ENCODE measurements at places on chromosomes 5 and 9.

- DNase-seq, result no peak
Observed at GRCh38 chr5:126182971-126183695, 240.1 kb upstream of the GRAMD2B start.

DNA sequence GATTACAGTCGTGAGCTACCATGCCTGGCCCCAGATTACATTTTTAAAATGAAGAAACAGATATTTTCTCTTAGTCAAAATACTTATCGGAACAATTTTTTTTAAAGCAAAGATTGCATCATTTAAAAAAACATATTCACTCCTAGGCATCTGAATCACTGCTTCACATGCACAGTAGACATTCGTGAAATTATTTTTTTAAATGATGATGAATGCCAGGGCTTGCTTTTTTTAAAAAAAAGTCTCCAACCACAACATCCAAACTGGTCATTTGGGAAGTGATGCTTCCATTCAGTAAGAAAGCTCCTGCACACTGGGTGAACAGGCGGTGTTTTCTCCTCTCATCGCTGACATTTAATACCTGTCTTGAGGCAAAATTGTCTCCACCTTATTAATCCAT is 223.0 kb upstream of the DMRT1 start:
- DNase-seq, result no peak

GRCh38 chr5:143025376-143025775 is 255.2 kb downstream of the ARHGAP26 start:
- no peak for DNase-seq

GRCh38 chr5:29309359-29309758 is 1884.1 kb upstream of the CDH6 start:
- no peak for DNase-seq

- no peak for DNase-seq
Observed at GRCh38 chr5:37172957-37173356, 76.2 kb downstream of the CPLANE1 start.

- DNase-seq, result no peak
Observed at GRCh38 chr9:31124389-31124788, 1260.1 kb upstream of the ACO1 start.

GRCh38 chr5:32512926-32513325 is 68.4 kb upstream of the ZFR start:
- no peak for DNase-seq

GRCh38 chr5:118832974-118833373 is 155.4 kb downstream of the DTWD2 start:
- no peak for DNase-seq

DNA sequence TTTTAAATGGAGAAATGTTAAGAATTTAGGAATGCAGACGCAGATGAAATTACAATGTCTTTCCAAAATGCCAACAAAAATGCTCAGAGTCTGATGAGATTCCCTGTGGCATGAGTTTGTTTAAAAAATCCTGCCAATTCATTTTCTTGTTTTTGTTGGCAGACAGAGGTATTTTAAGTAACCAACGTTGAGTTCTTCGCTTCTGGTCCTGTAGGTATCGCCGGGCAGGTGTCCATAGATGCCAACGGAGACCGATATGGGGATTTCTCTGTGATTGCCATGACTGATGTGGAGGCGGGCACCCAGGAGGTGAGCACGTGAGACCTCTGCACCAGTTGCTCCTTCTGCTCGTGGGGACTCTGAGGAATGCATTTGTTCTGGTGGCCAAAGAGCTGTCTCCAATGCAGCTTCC is 69.4 kb downstream of the NPR3 start:
- no peak for DNase-seq

GRCh38 chr9:17319864-17320263 is 185.0 kb downstream of the CNTLN start:
- DNase-seq, result no peak

GRCh38 chr9:136045595-136046553 is 49.2 kb downstream of the NACC2 start:
- no peak for DNase-seq

- no peak for DNase-seq
Observed at GRCh38 chr9:84419031-84419602, 78.6 kb upstream of the SLC28A3 start.

DNA sequence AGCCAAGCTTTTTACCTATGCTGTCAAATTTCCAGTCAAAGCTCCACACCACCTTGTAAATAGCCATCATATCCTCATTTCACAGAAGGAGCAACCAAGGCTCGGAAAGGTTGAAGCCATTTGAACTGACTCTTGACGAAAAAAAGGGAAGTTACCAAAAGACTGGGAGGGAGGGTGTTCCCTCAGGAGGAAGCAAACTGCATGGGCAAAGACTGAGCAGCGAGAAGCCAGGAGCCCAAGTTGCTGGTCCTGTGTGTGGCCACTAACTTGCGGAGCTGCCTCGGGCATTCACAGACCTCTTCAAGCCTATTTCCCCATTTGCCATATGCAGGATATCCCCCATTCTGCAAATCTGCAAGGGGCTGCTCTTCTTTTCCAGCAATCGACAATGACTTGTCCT is 37.4 kb downstream of the TTLL11 start:
- DNase-seq, result no peak

DNA sequence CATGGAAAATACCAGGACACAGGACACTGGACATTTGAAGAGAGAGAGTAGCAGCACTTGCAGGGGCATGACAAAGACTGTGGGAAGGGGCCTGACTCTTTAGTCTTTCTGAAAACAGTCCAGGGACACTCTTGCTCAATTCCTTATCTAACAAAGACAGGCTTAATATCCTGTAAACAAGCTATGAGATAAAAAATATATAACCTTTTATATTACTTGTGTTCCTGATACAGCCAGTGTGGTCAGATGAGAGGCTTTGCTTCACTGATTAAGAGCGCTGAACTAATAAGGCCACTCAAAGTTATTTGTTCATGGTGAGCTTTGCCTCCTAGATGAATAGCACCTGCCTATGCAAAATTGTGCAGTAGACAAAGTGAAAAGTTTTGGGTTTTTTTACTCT is 518.7 kb downstream of the LRRC70 start:
- DNase-seq, result no peak

GRCh38 chr5:95440825-95441224 is 49.7 kb downstream of the FAM81B start:
- DNase-seq, result no peak

DNA sequence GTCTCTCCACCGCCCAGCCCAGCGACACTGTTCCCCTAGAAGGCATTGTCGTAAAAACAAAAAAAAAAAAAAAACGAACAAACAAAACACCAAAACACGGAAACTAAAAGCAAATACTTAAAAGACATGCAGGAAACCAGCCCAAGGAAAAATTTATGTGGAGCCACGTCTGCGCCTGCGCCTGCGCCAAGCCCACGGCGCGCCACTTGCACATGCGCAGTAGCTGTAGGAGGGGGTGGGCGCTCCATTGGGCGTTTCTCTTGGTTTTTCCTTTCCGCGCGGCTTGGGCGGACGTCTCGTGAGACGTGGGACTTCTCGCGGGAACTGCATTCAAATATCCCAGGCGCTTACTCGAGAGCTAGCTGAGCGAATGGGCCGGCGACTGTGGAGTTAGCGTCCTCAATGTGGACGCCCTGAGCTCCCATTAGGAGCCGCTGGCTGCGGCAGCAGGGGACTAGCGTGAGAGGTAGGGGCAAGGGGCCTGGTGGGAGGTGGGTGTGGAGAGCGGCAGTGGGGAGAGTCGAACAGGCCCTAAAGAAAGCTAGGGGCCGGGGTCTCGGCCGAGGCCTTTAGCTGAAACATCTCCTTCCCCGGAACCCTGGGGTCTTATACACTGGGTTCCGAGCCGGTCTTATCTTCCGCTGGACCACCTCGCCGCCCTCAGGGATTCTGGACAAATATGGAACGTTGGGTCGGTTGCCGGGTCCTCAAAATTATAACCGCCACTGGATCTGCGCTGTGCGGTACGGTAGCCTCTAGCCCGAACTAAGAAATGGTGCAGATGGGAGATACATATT is at the start of gene SPDL1:
SPDL1 (plus strand) TSS at position 350 of the 797 bp plus-strand sequence. CDS start 4,644 bp downstream, outside the sequence.
- peak; percentile 93 for DNase-seq

DNA sequence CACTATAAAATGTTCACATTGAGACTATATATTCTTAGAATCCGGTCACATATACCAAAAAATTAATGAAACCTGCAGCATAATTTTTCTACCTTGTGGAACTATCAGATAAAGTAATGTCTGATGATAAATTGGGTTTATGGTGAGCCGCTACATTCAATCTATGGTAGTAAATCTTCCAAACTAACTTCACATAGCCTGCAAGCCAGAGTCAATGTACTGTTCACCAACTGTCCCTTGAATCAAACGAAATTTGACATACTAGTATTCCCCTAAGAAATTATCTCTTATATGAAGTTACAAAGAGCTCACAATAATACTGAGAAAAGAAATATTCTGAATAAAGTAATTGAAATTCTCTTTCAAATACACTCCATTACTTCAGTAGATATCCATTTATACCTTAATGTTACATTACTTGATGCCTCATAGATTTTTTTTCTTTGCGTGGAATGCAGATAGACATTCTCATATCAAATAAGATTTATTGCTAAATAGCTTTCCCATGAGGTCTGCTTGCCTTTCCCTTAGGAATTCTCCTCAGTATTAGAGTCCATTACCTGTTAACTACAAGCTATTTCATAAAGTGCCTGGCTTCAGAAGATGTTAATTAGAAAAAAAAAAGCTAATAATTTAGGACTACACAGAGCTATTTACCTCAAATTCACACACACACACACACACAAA is 169.5 kb downstream of the PTPRD start:
- no peak for DNase-seq

DNA sequence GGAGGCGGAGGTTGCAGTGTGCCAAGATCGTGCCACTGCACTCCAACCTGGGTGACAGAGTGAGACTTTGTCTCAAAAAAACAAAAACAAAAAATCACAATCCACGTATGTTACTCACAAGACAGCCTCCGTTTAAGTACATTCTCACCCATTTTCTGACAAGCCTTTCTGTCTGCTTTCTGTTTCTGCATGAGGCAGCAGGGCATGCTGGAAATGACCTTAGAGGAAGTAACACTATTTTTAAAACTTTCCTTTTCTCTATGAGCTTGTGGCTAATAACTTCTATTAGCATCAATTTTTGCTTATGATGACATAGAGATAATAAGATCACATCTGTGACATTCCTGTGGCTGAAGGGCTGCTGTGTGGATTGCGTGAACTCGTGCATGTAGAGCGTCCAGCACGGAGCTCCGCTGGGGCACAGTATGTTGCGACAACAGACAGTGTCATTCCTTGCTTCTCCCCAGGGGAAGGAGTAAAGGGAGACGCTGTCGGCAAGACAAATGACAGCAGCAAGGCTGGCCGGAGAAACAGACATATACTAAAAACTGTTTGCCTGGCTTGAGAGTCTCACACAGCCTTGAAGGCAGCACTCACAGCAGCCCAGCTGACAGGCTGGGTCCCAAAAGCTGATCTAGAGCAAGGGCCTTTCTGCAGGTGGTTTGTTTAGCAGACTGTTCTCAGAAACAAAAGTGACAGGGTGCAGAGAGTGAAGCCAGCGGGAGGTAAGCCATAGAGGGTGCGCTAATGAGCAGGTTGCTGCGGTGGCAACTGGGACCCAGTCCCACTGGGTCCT is 1.6 kb downstream of the BTNL3 start:
- DNase-seq, result no peak

GRCh38 chr5:311963-312362 is 9.6 kb upstream of the AHRR start:
- no peak for DNase-seq

GRCh38 chr9:129517006-129517405 is 103.9 kb downstream of the C9orf50 start:
- no peak for DNase-seq

- no peak for DNase-seq
Observed at GRCh38 chr9:136721339-136722092, 9.1 kb downstream of the DIPK1B start.

GRCh38 chr9:70113403-70114022 is 69.9 kb downstream of the MAMDC2 start:
- DNase-seq, result no peak

DNA sequence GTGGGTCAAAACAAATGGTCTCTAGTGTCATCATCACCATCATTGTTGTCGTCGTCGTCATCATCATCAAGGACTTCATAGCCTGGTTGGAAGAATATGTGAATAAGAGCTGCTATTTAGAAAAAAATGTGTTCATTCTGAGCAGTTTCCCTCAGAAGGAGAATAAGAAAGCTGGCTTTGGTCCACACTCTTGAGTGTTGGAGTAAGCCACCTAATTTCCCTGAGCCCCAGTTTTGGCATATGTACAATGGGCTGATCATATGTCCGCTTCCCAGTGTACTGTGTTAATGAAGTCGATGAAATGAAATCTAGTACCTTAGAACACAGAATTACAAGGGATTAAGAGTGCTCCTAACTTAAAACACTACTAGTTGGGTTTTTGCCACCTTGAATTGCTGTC is 545.5 kb downstream of the CCDC171 start:
- DNase-seq, result no peak

GRCh38 chr9:12822111-12822510 is 47.3 kb downstream of the LURAP1L start:
- DNase-seq, result no peak

GRCh38 chr5:75050415-75050814 is 1.9 kb downstream of the GCNT4 start:
- DNase-seq, result no peak

GRCh38 chr9:29214154-29214689 is 1640.9 kb upstream of the C9orf72 start:
- DNase-seq, result no peak

DNA sequence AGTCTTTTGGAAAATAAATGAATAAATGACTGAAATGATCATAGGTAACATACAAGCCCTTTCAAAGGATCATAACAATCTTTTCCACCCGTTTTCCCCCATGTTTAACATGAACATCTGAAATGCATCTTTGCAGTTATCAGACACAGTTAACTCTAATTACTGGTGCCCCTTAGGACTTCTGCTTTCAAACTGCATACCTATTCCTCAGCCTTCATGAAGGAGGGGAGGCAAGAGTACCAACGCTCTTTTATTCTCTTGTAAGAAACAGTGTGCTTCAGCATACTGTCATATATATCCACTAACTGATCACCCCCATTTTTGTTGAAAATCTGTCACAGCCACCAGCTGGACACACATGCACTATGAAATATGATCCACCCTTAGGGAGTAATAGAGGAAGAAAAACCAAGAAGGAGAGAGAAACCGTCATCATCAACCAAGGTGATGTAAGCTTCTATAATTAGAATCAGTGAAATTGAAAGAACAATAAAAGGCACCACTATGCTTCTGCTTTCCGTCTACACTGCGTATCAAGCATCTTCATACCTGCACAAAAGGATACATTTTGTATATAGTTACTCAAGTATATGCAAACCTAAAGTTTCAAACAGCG is 98.7 kb downstream of the RAPGEF6 start:
- DNase-seq, result no peak

DNA sequence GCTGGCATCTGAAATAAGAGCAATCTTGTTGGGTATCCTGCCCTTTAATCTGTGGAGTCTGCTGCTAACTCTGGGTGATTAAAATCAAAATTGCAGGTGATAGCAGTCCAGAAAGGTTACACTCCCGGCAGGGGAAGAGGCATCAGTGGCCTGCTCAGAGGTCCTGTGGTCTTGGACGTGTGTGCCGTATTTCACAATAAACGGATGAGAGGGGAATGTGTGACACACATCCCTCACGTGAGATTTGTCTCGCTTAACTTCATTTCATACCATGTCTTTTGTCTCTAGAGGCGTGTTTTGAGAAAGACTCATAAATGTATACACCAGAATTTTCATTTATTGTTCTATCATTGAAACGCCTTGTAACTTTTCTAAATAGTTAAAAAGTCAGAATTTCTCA is 36.6 kb downstream of the FAM240B start:
- no peak for DNase-seq

GRCh38 chr9:73583576-73583975 is 431.9 kb downstream of the ANXA1 start:
- no peak for DNase-seq

Measured in CD8-positive, alpha-beta T cell (primary cell).